ENCODE measurements at places on chromosomes 16 and 17.

GRCh38 chr16:12009462-12009861 lies 32.9 kb downstream of the SNX29 start:
- H3K27me3 ChIP-seq = no peaks in the 10 kb centered on the region
- DNase-seq = peak; percentile 15
- H3K27ac ChIP-seq = peak overlapping the region; percentile 82
- peaks cover 20% of the 10 kb centered on the region for H3K4me1 ChIP-seq
- H3K4me3 ChIP-seq = no peak overlapping the region

DNA sequence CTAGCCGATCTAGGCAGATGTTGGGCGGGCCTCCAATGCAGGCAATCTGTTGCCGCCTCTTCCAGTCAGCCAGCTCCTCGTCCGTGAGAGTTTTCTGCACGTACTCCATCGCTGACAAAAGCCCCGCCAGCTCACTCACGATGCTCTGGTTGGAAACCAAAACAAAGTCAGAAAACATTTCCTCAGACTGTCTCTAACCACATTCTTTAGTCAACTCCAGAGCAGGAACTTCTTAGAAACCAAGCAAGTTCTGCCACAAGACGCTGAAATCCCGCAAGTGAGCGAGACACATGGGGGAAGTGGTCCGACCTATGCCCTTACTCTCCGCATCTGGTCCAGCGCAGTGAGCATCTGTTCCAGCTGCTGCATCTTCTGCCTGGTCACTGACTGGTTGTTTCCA lies 49.1 kb downstream of the STAT5A start:
- H3K4me3 ChIP-seq = no peak overlapping the region
- peaks cover 18% of the 10 kb centered on the region for H3K4me1 ChIP-seq
- DNase-seq = peak; percentile 19

GRCh38 chr17:50272711-50273653 lies 1.3 kb upstream of the TMEM92 start:
- no peaks in the 10 kb centered on the region for H3K27me3 ChIP-seq
- peak overlapping the region; percentile 46 for H3K4me3 ChIP-seq
- no peak overlapping the region for H3K27ac ChIP-seq
- peaks cover 37% of the 10 kb centered on the region for H3K4me1 ChIP-seq

DNA sequence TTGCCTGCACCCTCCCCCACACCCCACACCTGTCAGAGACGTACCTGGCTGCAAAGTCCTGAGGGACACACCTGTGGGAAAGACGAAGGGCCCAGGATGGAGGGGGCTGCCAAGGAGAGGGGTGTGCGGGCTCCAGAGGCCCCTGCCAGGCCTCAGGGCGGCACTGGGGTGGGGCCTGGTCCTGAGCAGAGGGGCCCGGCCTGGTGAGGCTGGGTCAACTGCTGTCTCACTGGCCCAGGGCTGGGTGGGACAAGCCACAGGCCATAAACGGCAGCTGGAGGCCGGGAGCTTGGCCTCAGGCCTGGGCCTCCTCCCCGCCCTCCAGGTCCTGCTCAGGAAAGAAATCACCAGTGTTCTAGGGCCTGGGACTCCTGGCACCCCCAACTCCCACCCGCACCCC lies 510 bp downstream of the TPSG1 start:
- H3K4me3 ChIP-seq = no peak overlapping the region
- no peak for DNase-seq
- H3K27ac ChIP-seq = no peak overlapping the region
- H3K27me3 ChIP-seq = no peaks in the 10 kb centered on the region

- H3K27me3 ChIP-seq = no peaks in the 10 kb centered on the region
- H3K27ac ChIP-seq = no peak overlapping the region
- peaks cover 98% of the 10 kb centered on the region for H3K36me3 ChIP-seq
- no peaks in the 10 kb centered on the region for H3K4me1 ChIP-seq
- DNase-seq = no peak
These were observed 26.3 kb downstream of the GINS2 start for GRCh38 chr16:85662482-85662812.

DNA sequence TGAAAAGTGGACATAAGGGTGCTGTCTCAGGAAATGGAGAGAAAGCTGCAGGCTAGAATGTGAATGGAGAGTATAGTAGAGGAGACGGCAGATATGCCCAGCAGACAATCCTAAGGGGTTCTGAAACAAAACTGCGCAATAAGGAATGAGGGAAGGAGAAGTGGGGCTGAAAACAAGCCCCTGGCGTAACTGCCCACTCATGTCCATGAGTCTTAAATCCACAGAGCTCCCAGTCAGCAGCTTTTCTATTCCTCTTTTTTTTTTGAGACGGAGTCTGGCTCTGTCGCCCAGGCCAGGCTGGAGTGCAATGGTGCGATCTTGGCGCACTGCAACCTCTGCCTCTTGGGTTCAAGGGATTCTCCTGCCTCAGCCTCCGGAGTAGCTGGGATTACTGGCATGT lies 5.9 kb downstream of the STRADA start:
- H3K4me1 ChIP-seq = peaks cover 7% of the 10 kb centered on the region
- H3K4me3 ChIP-seq = no peak overlapping the region
- H3K27me3 ChIP-seq = no peaks in the 10 kb centered on the region
- H3K36me3 ChIP-seq = no peaks in the 10 kb centered on the region
- no peak for DNase-seq
- H3K27ac ChIP-seq = no peak overlapping the region

GRCh38 chr17:79866791-79867518 lies 27.7 kb upstream of the CBX4 start:
- no peaks in the 10 kb centered on the region for H3K4me1 ChIP-seq
- no peaks in the 10 kb centered on the region for H3K27me3 ChIP-seq
- H3K27ac ChIP-seq = no peak overlapping the region
- H3K4me3 ChIP-seq = no peak overlapping the region
- no peaks in the 10 kb centered on the region for H3K36me3 ChIP-seq
- no peak for DNase-seq

- peaks cover 10% of the 10 kb centered on the region for H3K4me1 ChIP-seq
- no peak for DNase-seq
- H3K36me3 ChIP-seq = no peaks in the 10 kb centered on the region
These were observed 297.8 kb downstream of the MAF start for GRCh38 chr16:79302731-79303130.

GRCh38 chr16:53053967-53054669 lies 673 bp upstream of the CHD9 start:
- no peaks in the 10 kb centered on the region for H3K36me3 ChIP-seq
- peak overlapping the region; percentile 81 for H3K27ac ChIP-seq

DNA sequence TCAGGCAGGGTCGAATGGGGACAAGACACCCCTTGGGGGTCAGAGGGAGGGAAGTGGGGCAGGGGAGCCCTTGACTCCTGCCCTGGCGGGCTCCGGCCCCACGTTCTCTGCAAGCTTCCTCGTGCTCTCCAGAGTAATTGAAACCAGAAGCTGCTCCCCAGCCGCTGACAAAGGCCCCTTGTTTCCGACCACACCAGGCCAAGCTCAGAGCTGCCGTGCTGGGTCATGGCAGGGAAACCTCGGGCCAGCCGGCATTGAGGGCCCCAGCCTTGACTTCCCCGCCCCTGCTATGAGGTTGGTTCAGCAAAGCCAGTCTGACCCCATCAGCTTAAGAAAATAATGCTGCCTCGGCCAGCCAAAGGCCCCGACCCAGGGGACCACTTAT lies 43.3 kb downstream of the TIMM22 start:
- H3K4me1 ChIP-seq = peaks cover 27% of the 10 kb centered on the region
- H3K27me3 ChIP-seq = no peaks in the 10 kb centered on the region
- peak overlapping the region; percentile 80 for H3K27ac ChIP-seq
- peaks cover 42% of the 10 kb centered on the region for H3K36me3 ChIP-seq

- no peaks in the 10 kb centered on the region for H3K36me3 ChIP-seq
- H3K27ac ChIP-seq = no peak overlapping the region
- DNase-seq = no peak
- H3K4me1 ChIP-seq = no peaks in the 10 kb centered on the region
- no peak overlapping the region for H3K4me3 ChIP-seq
These were observed 626.6 kb upstream of the SOX9 start for GRCh38 chr17:71494062-71494855.

DNA sequence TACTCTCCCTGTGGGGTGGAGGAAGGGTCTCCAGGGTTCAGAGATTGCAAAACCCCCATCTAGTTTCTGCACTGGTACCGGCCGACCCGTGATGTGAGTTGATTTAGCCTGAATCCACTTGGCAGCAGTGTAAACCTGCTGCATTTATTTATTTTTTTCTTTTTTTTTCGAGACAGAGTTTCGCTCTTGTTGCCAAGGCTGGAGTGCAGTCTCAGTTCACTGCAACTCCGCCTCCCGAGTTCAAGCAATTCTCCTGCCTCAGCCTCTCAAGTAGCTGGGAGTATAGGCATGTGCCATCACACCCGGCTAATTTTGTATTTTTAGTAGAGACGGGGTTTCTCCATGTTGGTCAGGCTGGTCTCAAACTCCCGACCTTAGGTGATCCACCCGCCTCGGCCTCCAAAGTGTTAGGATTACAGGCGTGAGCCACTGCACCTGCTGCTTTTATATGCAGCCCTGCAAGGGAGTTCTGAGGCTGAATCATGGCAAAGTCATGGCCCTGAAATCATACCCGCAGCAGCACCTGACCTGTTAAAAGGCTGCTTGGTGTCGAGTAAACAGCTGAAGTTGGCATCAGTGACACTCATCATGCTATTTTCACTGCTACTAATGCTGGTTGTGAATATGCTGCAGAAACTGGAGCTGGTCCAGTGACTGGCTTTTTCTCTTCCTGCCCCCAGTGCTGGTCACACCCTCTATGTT lies 21.4 kb downstream of the DEXI start:
- H3K27ac ChIP-seq = no peak overlapping the region
- H3K4me1 ChIP-seq = peaks cover 9% of the 10 kb centered on the region
- H3K36me3 ChIP-seq = peaks cover 97% of the 10 kb centered on the region
- no peak overlapping the region for H3K4me3 ChIP-seq
- H3K27me3 ChIP-seq = no peaks in the 10 kb centered on the region
- DNase-seq = no peak

DNA sequence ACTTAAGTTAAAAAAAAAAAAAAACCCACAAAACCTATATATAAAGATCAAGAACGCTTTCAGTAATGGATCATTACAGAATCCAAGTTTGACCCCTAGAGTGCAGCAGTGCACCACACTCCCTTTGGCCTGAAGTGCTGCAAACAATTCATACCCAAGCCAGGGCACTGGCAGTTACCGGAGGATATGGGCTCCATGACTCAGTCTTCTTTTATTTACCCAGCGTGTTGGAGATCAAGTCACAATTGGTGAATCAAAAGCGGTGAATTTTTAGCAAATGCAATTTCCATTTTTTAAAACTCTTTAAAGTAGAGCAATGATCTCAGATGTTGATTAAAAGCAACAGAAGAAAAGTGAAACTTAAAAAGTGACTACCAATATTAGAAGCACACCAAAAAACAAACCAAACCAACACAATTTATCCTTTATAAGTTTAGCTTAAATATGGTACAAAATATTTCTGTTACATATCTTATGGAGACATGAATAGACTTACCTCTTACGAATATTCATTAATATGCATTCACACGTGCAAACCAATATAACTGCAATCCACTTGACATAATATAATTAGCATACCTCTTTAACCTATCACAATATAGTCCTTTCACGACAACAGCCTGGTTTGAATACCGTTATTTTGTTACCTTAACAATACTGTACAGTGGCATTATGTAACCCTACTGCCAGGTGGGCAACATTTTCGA lies 46.3 kb downstream of the ZNF652 start:
- H3K27ac ChIP-seq = no peak overlapping the region
- H3K36me3 ChIP-seq = peaks cover 30% of the 10 kb centered on the region
- DNase-seq = peak; percentile 78
- H3K27me3 ChIP-seq = no peaks in the 10 kb centered on the region
- H3K4me1 ChIP-seq = peaks cover 28% of the 10 kb centered on the region

DNA sequence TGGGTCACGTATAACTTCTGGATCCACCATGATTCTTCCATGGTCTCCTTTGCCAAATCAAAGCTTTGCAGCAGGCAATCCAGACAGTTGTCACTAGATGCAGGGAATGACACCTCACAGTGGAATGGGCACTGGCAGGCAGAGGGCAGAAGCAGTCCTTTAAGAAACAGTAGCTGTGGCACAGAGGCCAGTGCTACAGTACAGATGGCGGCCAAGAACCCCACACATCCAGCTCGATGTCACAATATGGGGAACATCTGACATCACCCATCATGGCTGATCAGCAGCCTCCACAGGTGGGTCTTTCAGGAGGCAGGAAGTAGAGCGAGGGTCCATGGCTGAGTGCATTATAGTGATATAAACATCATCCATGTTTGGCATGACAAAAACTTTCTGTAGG lies 18.8 kb upstream of the ERN1 start:
- H3K27ac ChIP-seq = peak overlapping the region; percentile 43
- H3K4me1 ChIP-seq = peaks cover 26% of the 10 kb centered on the region
- no peak for DNase-seq
- peaks cover 14% of the 10 kb centered on the region for H3K36me3 ChIP-seq
- H3K4me3 ChIP-seq = no peak overlapping the region
- no peaks in the 10 kb centered on the region for H3K27me3 ChIP-seq

GRCh38 chr17:34249478-34249877 lies 5.6 kb upstream of the CCL2 start:
- DNase-seq = peak; percentile 82
- no peaks in the 10 kb centered on the region for H3K36me3 ChIP-seq
- H3K4me1 ChIP-seq = peaks cover 87% of the 10 kb centered on the region
- peak overlapping the region; percentile 94 for H3K27ac ChIP-seq

DNA sequence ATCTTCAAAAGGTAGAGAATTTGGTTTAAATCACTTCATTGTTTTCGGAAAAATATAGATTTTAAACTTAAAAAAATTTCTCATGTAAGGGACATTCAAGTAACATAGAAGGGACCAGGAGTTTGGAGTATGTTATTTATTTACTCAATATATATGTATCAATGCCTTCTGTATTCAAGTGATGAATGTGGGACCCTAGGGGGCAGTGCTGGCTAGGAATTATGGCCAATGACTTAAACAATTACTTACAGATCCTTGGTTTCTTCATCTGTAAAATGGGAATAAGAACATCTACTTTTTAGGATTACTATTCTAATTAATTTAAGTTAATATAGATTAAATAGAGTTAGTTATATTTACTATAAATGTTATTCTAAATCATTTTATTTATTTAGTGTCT lies 886.3 kb upstream of the RBFOX1 start:
- no peak for DNase-seq
- H3K4me1 ChIP-seq = no peaks in the 10 kb centered on the region
- no peak overlapping the region for H3K27ac ChIP-seq
- no peaks in the 10 kb centered on the region for H3K27me3 ChIP-seq
- no peaks in the 10 kb centered on the region for H3K36me3 ChIP-seq

DNA sequence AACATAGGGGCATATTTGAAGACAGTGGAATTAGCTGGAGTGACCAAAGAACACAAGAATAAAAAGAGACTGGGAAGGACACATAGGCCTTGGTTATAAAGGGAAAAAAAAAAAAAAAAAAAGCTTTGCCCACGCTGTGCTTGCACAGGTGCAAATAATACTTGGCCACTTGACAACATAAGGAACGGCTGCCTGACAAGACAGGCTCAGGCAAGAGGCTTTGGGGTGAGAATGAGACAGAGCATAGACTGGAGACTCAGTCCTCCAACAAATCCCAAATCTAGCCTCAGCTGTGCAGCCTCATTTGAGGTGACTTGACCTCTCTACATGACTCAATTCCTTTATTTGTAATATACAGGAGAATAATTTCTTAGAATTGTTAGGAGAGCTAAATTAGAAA lies 332.8 kb upstream of the DYNLRB2 start:
- no peak overlapping the region for H3K27ac ChIP-seq
- H3K4me1 ChIP-seq = no peaks in the 10 kb centered on the region
- DNase-seq = no peak
- no peaks in the 10 kb centered on the region for H3K27me3 ChIP-seq

- no peak overlapping the region for H3K4me3 ChIP-seq
- H3K27ac ChIP-seq = no peak overlapping the region
- peaks cover 11% of the 10 kb centered on the region for H3K4me1 ChIP-seq
- no peak for DNase-seq
- H3K36me3 ChIP-seq = peaks cover 46% of the 10 kb centered on the region
- H3K27me3 ChIP-seq = no peaks in the 10 kb centered on the region
These were observed 24.1 kb downstream of the GSE1 start for GRCh38 chr16:85637061-85637807.

- no peak overlapping the region for H3K27ac ChIP-seq
- H3K36me3 ChIP-seq = no peaks in the 10 kb centered on the region
- DNase-seq = no peak
These were observed 262.1 kb upstream of the CA10 start for GRCh38 chr17:52420555-52421078.
